H4 (cell line): ENCODE measurements at places on chromosomes 6 and 20.

DNA sequence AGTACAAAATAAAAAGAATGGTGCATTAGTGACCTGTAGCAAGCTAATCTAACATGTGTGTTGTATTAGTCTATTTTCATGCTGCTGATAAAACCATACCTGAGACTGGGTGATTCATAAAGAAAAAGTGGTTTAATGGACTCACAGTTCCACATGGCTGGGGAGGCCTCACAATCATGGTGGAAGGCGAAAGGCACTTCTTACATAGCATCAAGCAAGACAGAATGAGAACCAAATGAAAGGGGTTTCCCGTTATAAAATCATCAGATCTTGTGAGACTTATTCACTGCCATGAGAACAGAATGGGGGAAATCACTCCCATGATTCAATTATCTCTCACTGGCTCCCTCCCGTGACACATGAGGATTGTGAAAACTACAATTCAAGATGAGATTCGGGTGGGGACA, 45.4 kb upstream of the AIG1 start:
- DNase-seq, result no peak

DNA sequence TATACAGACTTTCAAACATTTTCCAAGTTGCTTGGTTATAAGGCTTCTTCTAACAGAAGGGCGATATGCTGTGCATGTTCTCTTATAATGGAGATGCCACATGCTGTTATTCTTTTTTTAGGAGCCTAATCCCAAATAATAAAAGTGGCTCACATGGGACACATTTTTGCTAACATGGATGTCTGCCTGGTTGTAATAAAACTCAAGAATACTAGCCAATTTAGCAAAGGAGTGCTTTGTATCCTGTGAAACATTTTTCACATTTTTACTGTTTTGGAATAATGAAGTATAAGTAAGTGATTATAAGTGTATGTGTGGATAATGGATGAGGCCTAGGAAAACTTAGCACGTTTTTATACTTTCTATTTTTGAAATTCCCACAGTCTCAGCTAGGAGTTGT, 312.2 kb downstream of the LAMA2 start:
- DNase-seq, result no peak

DNA sequence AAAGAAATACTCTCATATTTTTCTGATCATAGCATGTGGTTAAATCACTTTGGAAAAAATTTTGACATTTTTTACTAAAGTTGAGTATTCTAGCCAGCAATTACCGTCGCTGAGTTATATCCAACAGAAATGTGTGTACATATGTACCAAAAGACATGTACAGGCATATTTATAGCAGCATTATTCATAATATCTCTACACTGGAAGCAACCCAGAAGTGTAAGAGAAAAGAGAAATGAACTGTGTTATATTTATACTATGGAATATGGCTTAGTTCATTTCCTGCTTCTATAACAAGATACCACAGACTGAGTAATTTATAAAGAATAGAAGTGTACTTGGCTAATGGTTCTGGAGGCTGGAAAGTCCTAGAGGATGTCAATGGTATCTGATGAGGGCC, 474.0 kb upstream of the GJE1 start:
- DNase-seq, result no peak

GRCh38 chr6:149342525-149342924, 25.0 kb downstream of the TAB2 start:
- DNase-seq, result no peak
